K562 (cell line): ENCODE measurements at places on chromosomes 12 and 14.

GRCh38 chr14:102525219-102525928 is 15.8 kb upstream of the ANKRD9 start:
- no peak for DNase-seq

DNA sequence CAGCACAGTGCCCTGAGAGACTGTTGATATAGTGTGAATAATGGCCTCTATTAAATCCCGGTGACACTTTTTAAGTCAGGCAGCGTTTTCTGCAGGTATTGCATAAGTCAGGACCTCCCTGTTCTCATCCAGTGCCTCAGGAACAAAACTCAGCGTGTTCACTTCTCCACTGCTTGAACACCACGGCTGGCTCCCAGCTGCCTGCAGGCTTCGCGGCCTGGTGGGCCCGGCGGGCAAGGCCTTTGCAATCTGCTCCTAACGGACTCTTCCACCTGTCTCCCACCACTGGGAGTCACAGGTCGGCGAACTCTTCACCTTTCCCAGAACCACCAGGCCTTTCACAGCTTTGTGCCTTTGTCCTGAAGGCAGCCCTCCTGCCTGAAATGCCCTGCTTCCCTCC is 18.7 kb downstream of the RFX4 start:
- no peak for DNase-seq

- no peak for DNase-seq
These were observed 103.1 kb downstream of the METTL25 start for GRCh38 chr12:82461393-82461792.

DNA sequence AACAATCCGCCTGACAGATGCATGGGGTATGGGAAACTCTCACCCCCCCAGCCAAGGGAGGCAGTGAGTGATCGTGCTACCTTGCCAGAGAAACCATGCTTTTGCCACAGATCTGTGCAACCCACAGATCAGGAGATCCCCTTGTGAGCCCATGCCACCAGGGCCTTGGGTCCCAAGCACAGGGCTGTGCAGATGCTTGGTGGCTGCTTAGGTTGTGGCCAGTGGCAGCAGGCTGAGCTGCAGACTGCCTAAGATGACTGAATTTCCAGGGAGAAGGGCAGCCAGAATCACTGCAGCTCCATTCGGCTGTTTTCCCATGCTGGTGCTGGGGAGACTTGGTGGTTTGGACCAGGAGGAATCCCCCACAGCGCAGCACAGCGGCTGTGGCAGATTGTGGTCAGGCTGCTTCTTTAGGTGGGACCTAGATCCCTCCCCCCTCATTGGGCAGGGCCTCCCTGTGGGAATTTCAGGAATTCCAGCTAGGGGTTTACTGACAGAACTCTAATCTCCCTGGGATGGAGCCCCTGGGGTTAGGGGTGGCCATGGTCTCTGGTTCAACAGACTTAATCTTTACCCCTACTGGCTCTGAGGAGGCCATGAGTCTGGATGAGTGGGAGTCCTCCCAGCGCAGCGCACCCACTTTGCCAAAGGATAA is 264.6 kb upstream of the DAAM1 start:
- DNase-seq = no peak

- DNase-seq = no peak
These were observed 63.0 kb upstream of the VRK1 start for GRCh38 chr14:96734076-96734622.

GRCh38 chr14:76154539-76155126 is 2.9 kb downstream of the GPATCH2L start:
- no peak for DNase-seq

DNA sequence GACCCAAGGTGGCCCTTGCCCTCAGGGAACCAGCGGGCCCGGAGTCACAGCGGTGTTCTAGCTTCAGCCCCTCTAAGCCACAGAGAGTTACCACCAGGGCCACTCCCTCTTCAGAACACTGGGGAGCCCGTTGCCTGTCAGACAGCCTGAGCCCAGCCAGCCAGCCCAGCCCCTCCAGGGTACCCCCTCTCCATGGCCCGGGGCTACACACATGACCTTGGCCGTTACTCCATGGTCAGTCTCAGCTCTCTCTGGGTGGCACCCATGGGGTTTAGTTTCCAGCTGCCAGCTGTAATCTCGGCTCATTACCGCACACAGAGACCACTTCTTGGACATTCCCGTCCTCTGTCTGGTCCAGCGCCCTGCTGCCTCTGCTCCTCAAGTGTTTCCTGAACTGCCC is 35.0 kb downstream of the PPP2R5C start:
- no peak for DNase-seq

DNA sequence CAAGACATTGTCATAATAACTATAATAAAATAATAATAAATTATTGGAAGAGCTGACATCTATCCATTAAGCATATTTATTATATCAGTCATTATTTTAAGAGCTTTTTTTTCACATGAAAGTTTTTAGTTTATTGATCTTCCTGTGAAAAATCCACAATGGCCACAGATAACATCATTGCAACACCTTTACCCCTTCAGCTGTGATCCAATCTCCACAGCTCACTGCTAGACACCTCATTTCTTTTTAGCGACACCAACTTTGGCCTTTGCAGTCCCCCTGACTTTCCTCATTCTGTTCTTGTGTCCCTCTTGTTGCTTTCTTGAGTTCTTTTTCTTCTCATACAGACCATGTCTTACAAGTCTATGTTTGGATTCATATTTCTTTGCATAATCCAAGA is 67.4 kb downstream of the STON2 start:
- DNase-seq = no peak

DNA sequence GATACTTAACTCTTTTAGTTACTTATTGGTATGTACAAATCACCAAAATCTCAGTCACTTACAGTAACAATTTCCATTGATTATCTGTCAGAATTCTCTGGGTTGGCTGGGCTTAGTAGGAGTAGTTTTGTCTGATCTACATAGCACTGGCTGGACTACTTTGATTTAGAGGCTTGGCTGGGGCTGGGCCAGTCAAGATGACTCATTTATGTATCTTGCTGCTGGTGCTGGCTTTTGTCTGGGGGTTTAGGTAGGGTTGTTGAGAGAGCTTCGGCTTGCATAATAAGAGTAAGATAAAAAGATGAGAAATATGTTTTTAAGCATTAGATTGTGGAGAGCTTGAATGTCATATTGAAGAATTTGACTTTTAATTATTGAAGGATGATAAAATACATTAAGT is 1093.7 kb downstream of the SLC6A15 start:
- no peak for DNase-seq

DNA sequence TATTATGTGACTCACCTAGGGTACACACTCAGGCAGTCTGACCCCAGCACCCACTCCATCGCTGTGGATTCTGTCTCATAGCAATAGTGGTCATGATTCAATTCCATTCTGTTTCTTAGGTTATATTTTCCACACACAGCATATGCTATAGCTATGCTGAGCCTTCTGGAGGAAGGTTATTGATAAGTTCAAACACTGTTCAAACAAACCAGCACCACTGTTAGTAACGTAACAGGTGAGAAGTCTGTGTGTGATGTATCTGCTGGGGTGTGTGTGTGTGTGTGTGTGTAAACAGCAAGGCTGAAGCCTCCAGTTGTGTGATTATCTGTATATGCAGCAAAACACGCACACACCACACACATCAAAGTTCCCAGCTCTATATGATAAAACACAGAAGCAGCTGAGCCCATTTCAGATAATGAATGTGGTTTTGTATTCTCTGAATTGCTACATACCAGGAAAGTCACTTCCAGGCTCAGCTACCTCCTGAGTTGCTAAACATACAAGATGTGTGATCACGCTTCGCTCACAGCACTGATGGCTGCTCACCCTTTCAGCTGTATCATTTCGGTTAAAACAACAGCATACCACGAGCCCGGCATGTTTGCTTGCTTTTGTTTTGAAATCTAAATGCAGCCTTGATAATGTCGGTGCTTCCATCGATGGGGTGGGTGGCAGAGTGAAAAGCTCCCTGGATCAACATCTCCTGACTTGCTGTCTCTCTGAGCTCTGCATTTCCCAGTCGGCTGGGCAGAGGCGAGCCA is 6.8 kb upstream of the SYNE3 start:
- no peak for DNase-seq

DNA sequence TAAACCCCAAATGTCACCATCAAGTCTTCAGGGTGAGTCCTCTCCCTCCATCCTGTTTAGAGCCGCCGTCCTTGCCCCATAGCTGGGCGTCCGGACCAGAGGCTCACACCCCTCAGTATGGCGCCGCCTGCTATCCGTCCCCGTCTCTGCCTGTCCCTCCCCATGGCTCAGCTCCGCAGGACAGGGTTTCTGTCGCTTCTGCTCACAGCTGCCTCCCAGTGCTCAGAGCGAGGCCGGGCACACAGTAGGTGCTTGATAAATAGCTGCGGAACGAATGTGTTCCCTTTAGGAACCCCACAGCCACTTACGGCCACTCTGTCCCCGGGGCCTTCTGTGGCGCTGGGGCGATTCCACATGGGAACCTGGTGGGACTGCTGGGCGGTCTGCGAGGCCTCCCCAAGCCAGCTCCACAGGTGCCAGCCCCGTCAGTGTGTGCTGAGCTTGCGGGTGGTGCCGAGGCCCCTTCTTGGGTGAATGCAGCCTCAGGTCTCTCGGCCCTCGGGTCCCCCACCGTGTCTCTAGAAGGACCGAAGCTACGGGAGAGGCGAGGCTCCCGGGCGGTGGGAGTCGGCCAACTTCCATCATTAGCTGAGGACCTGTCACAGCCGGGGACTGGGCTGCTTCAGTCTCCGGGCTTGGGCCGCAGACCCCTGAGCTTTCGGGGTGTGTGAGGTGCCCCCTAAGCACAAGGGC is 63.0 kb downstream of the NOC4L start:
- DNase-seq = no peak

GRCh38 chr12:67161322-67161918 is 107.7 kb upstream of the CAND1 start:
- DNase-seq = peak; percentile 19

DNA sequence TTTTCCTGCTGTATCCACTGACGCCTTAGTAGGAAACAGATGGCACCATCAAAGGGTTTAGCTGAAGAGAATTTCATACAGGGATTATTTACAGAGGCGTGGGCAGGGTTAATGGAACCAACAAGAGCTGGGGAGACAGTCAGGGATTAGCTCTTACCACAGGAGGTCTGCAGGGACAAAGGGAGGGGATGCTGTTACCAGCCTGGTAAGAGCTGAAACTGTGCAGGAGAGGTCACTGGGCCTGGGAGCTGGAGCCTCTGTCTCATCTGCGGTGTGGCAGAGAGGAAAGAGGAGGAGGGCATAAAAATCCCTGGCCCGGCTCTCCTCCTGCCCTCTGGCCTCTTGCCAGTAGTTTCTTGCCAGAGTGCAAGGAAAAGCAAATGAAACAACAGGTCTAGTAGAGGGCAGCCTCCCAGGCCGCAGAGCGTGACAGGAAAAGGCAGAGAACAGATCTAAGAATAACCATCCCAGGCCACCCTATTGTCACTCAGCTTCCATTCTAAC is 18.9 kb upstream of the POC1B start:
- no peak for DNase-seq

DNA sequence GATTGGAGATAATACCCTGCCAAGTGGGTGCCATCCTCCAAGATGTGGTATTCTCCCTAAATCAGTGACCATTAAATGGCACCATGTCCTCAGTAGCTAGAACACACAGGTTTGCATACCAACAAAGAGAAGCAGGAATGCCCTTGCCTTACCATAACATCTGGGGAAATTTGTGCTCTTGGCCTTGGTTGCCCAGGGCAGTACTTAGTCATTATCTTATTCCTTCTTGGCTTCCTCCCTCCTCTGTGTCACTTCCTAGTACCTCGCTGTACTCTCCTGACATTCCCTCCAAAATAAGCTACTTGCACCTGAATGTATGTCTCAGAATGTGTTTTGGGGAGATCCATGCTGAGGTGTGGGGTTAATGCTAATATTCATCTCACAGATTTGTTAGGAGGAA is 43.4 kb downstream of the GPR65 start:
- no peak for DNase-seq

- DNase-seq = no peak
These were observed 116.6 kb downstream of the GCH1 start for GRCh38 chr14:54785778-54786770.

GRCh38 chr12:3417113-3417512 is 73.9 kb upstream of the PRMT8 start:
- no peak for DNase-seq

- DNase-seq = no peak
These were observed 84.6 kb downstream of the VCPKMT start for GRCh38 chr14:50031602-50032313.

- no peak for DNase-seq
These were observed 237.0 kb downstream of the KIF21A start for GRCh38 chr12:39205969-39206368.

DNA sequence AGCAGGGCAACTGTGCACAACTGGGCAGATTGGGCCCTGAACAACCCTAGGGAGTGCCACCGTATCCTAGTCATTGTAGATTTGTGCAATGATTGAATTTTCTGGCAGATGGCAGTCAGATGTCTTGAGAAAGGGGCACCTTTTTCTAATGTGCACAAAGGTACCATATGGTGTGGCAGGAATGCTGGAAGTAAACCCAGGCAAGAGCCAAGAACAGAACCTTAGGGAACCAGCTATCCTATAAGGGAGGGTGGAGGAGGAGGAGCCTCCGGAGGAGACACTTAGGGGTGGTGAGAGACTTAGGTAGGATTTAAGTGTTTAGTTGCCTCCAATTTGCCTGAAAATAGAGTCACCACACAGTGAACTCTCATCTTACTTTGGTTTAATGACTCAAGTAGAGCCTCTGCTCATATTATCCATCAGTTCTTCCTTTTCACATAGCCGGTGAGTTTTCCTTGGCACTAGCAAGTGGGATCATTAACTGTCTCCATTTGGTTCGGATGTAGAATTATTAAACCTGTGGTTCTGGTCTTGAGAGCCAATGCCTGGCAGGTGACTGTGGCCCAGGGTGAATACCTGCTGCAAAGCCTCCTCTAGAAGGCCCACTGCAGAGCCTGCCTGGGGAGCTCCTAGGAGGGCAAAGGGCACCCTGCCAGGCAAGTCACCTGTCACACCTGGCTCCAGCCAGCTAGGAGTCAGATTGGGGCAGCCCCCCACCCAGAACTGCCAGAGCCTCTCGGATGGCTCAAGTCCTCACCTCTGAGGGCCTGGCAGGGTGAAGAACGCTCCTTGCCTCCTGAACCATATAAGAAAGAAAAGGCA is 184.4 kb upstream of the HIF1A start:
- no peak for DNase-seq

GRCh38 chr12:53223389-53224060 is 8.5 kb downstream of the RARG start:
- DNase-seq = peak; percentile 42

GRCh38 chr12:107385509-107385908 is 292.2 kb upstream of the CRY1 start:
- DNase-seq = no peak

- no peak for DNase-seq
These were observed 9.2 kb downstream of the ASCL4 start for GRCh38 chr12:107783406-107784376.
